Sciatic nerve (tissue), 2 donors: ENCODE measurements at places on chromosomes 2 and 18. TPM values are rescaled to one million over a fixed set of nuclear protein-coding genes. Genes with fewer than 3 reads are reported as not detected.

DNA sequence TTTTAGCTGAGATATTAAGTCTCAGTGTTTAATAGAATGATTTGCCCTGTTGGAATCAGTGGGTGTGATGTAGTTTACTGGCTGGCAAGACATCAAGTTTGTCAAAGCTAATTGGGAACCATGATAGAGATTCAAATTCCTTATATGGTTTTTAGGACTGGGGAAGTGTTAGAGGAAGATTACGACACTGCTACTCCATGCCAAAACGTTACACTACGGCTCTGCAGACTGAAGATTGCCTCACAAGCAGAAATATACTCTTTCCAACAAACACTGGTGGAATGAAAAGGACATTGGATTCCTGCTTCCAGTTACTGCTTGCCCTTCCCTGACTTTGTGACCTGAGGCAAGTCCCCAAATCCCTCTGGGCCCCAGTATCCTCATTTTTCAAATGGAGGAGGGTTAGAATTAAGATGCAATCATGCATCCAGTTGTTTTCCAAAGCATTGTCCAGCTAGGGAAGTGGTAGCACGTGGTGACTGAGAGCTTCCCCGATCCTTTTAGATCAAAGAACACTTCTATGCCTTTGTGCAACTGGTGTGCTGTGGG is 147.6 kb downstream of the CDC42EP3 start:
- DNase-seq = no peak

DNA sequence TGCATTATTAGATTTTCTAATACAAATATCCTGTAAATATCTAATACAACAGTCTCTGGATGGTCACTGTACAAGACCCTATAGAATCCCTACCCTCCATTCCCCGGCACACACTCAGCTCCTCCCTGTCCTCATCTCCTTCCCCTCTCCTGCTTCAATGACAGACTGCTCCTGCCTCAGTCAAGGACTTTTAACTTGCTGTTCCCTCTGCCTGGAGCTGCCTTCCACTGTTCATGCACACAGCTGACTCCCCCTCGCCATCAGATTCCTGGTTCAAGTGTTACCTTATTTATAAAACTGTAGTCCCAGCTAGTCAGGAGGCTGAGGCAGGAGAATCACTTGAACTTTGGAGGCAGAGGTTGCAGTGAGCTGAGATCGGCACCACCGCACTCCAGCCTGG is 3.3 kb downstream of the CDK15 start:
- no peak for DNase-seq

- DNase-seq = no peak
Observed at GRCh38 chr2:171319164-171319810, 114.5 kb downstream of the METTL8 start.

Gene KCNS3
- total RNA-seq = 16.9 TPM

Gene MDH1B
- 1.9 TPM for total RNA-seq
